GM18507 (cell line): ENCODE measurements at places on chromosomes 6 and 20.

GRCh38 chr20:11780765-11781369, 136.8 kb upstream of the BTBD3 start:
- DNase-seq = peak; percentile 2

DNA sequence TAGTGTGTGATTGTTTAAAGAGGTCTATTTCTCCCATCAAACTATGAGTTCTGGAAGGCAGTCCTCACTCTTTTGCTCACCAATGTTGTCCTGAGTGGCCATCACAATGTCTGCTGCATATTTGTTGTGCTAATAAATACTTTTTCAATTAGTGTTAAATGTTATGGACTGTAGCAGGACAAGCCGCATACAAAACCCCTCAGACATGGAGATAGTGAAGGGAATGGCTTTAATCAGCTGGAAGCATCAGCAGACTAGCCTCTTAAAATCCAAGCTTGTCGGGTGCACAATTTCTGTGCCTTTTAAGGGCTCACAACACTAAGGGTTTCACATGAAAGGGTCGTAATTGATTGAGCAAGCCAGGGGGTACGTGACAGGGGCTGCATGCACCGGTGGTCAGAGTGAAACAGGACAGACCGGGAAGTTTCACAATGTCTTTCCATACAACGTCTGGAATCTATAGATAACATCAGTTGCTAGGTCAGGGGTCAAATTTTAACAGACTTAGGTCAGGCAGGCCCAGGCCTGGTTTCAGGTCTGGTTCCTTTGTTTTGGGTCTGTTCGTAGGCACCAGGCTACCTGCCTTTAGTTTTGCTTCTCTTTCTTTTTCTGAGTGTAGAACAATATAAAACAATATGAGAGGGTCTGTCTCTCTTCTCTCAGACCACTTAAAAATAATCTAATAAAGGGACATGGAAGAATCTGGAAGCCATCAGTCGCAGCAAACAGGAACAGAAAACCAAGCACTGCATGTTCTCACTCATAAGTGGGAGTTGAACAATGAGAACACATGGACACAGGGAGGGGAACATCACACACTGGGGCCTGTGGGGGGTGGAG, 327.6 kb upstream of the HTR1E start:
- no peak for DNase-seq

GRCh38 chr20:50467718-50468356, 42.3 kb upstream of the PTPN1 start:
- DNase-seq = no peak

GRCh38 chr6:157442291-157442690, 61.3 kb downstream of the ZDHHC14 start:
- DNase-seq = no peak

GRCh38 chr6:57173056-57173885, 1.1 kb downstream of the BAG2 start:
- no peak for DNase-seq

GRCh38 chr6:3806169-3806922, 42.8 kb upstream of the FAM50B start:
- DNase-seq = no peak

DNA sequence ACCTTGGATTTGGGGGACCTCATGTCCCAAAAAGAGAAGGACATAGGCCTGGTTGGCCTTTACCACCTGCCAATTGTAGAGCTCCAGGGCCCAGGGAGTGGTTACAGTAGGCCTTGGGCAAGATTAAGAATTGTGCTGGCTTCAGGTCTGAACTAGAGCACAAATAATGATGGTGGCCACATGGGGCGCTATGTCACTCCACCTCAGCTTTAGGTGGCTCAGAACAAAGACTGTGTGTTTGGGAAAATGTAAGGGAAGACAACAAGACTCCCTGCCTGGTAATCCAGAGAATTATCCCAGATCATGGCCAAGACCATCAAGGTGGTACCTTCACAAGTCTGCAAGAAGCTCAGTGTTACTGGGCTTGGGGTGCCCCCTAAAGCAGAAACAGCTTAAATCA, 224.9 kb upstream of the OPRM1 start:
- DNase-seq = no peak

DNA sequence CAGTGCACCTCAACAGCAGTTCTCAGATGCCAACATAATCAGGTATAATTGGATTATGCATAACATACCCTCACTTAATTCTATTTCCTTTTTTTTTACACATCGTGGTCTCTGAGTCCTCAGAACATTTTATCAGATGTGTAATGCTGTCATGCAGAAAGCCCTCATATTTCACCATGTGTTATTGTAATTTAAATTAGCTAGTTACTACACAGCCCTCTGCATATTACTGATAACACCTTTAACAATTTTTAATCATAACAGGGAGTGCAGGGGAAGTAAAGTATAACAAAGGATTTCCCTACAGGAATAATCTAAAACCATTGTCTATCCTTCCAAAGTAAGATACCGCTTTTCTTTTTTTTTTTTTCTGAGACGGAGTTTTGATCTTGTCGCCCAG, 91.9 kb upstream of the CCDC28A start:
- DNase-seq = no peak

GRCh38 chr20:26163890-26164289, 467.2 kb upstream of the ZNF337 start:
- no peak for DNase-seq

DNA sequence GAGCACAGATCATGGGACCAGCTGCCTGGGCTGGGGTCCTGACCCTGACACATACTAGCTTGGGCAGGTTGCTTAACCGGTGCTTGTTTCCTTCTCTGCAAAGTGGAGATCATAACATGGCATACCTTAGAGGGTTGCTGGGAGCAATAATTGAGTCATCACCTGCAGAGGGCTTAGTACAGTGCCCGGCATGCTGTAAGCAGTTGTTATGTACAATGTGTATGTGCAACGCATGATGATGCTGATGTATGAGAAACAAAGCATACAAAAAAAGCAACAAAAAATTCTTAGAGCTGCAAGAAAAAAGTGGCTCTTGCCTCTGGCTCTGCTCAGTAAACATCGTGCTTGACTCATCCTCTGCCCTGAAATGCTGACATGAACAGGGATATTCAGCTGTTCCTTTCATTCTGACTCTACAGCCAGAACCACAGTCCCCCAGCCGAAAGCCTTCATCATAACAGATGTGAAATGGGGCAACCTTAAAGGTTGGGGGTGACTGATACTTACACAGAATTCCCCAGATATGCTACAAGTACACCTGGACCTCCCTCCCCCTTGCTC, 91.7 kb downstream of the CLIC5 start:
- DNase-seq = no peak

DNA sequence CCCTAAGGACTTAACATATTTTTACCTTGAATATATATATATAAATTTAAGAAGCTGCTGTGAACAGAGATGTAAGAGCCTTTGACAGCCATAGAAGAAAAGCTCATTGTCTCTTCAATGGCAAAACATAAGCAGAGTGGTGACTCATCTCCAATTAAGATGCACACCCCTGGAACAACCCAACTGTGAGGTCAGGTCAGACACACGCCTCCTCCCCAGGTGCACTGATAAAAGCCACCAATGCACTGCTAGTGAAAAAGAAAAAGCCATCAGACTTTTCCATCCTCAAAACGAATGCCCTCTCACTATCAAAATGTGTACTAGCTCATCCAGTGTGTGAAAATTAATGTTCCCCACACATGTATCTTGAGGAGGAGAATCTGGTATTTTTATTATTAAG, 100.1 kb downstream of the SMLR1 start:
- no peak for DNase-seq

DNA sequence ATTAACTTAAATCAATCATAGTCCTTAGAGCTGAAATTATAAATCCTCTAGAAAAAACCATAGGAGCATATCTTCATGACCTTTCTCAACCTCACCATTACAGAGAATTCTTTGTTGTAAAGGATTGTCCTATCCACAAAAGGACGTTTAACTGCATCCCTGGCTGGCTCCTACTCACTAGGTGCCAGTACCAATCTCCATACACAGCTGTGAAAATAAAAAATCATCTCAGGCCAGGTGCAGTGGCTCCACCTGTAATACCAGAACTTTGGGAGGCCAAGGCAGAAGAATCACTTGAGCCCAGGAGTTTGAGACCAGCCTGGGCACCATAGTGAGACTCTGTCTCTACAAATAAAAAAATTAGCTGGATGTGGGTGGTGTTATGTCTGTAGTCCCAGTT, 89.9 kb downstream of the PDSS2 start:
- no peak for DNase-seq

DNA sequence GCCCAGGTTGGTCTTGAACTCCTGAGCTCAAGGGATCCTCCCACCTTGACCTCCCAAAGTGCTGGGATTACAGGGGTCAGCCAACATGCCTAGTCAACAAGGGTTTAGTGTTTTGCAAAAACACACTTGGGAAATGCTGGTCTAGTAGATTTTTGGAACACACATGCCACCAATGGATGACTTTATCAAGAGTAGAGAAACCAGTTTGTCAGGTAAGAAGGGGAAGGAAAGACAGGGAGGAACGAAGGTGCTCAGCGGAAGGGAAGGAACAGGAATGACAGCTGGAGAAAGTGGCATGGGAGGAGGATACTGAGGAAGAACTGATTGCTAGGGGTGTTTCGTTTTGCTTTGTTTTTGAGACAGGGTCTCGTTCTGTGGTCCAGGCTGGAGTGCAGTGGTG, 15.6 kb upstream of the SEC63 start:
- no peak for DNase-seq

GRCh38 chr20:41510847-41511450, 107.2 kb downstream of the CHD6 start:
- DNase-seq = no peak

- no peak for DNase-seq
Observed at GRCh38 chr6:75386050-75386770, 101.6 kb upstream of the TMEM30A start.

DNA sequence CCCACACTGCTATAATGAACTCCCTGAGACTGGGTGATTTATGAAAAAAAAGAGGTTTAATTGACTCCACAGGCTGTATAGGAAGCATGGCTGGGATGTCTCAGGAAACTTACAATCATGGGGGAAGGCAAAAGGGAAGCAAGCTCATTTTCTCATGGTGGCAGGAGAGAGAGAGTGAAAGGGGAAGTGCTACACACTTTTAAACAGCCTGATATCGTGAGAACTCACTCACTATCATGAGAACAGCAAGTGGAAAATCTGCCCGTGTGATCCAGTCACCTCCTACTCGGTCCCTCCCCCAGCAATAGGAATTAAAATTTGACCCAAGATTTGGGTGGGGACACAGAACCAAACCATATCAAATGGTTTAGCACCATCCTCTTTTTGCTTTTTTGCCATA, 116.6 kb upstream of the CEP162 start:
- DNase-seq = no peak

DNA sequence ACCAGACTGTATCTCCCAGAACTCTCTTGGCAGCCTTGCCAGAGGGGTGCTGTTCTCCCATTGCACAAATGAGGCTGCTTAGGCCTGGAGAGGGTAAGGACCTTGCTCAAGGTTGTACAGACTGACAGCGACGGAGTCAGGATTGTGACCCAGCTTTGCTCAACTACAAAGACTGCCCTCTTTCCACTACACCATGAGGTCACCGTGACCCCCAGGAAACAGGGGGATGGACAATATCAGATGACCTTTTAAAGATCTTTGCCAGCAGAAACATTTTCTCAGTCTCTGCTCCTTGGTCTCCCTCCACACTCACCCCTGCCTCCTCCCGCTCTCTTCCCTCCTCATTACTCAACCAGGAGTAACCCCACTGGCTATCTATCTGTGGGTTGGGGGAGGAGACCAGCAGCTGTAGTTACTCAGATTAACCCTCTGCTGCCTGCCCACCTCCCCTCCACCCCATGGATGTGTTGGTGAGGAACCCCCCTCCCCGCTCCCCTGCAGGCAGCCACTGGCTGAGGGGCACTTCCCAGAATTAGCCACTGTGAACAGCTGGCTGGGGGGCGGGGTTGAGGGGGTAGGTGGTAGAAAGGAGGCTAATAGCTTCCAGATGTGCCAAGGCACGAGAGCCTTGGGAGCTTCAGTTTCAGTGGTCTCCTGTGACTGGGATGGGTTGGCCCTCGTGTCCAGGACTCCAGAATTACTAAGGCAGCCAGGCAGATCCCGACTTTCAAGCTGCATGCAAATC, 26.9 kb upstream of the MRPS18A start:
- DNase-seq = no peak

DNA sequence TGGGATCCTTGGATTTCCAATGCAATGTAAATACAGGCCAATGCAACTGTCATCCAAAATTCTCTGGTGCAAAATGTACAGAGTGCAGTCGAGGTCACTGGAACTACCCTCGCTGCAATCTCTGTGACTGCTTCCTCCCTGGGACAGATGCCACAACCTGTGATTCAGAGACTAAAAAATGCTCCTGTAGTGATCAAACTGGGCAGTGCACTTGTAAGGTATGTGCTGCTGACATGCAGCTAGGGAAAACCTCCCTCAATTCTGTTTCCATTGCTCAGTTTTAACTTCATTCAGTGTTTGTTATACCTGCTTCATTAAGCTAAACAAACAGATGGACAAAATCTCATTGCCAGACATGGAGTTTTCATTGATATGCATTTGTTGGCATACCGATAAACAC, 397.1 kb downstream of the ARHGAP18 start:
- no peak for DNase-seq

- no peak for DNase-seq
Observed at GRCh38 chr6:69489970-69490369, 306.8 kb downstream of the LMBRD1 start.

GRCh38 chr6:112639391-112639831, 292.3 kb downstream of the RFPL4B start:
- no peak for DNase-seq
